ENCODE measurements at places on chromosomes 5 and 9. TPM values are rescaled to one million over a fixed set of nuclear protein-coding genes. Genes with fewer than 3 reads are reported as not detected.

STPG3 gene
- total RNA-seq: not detected

LCN12 gene
- total RNA-seq: not detected

MSANTD3 gene
- total RNA-seq: 79.6 TPM

NUTM2G gene
- not detected for total RNA-seq

ARHGEF39 gene
- total RNA-seq: 7.8 TPM

FOCAD gene
- total RNA-seq: 23.0 TPM

WDR38 gene
- not detected for total RNA-seq

B4GALT1 gene
- 82.0 TPM for total RNA-seq

ANKRD31 gene
- total RNA-seq: not detected

GOLGA1 gene
- 9.3 TPM for total RNA-seq

RNF180 gene
- total RNA-seq: 3.2 TPM

GLRA1 gene
- total RNA-seq: not detected

CCNO gene
- total RNA-seq: 8.5 TPM

SPINK13 gene
- total RNA-seq: not detected

ZNF484 gene
- total RNA-seq: 4.3 TPM

ACTBL2 gene
- 0.04 TPM for total RNA-seq

SELENOP gene
- total RNA-seq: 16.9 TPM

UBQLN1 gene
- 91.7 TPM for total RNA-seq

FAM81B gene
- not detected for total RNA-seq

OR1J2 gene
- not detected for total RNA-seq

OTULIN gene
- total RNA-seq: 28.4 TPM

SLC6A18 gene
- not detected for total RNA-seq

C9orf153 gene
- not detected for total RNA-seq

SPATA31A1 gene
- total RNA-seq: not detected

FAM153A gene
- not detected for total RNA-seq

EGFL7 gene
- total RNA-seq: 18.8 TPM

OLFML2A gene
- total RNA-seq: 0.11 TPM

KIF4B gene
- total RNA-seq: not detected

MZB1 gene
- not detected for total RNA-seq

ZNF483 gene
- total RNA-seq: 2.2 TPM

PCDHA6 gene
- total RNA-seq: 0.16 TPM

EDIL3 gene
- under 0.01 TPM for total RNA-seq

CDKN2B gene
- 18.0 TPM for total RNA-seq

UGT3A1 gene
- total RNA-seq: not detected

QRFP gene
- not detected for total RNA-seq

FBP1 gene
- total RNA-seq: not detected

S1PR3 gene
- total RNA-seq: 5.7 TPM

SOWAHA gene
- not detected for total RNA-seq

PSMD5 gene
- 27.3 TPM for total RNA-seq

ZNF782 gene
- 4.1 TPM for total RNA-seq
